Hindlimb muscle (tissue), 1 donor: ENCODE measurements at places on chromosomes 6 and 20.

DNA sequence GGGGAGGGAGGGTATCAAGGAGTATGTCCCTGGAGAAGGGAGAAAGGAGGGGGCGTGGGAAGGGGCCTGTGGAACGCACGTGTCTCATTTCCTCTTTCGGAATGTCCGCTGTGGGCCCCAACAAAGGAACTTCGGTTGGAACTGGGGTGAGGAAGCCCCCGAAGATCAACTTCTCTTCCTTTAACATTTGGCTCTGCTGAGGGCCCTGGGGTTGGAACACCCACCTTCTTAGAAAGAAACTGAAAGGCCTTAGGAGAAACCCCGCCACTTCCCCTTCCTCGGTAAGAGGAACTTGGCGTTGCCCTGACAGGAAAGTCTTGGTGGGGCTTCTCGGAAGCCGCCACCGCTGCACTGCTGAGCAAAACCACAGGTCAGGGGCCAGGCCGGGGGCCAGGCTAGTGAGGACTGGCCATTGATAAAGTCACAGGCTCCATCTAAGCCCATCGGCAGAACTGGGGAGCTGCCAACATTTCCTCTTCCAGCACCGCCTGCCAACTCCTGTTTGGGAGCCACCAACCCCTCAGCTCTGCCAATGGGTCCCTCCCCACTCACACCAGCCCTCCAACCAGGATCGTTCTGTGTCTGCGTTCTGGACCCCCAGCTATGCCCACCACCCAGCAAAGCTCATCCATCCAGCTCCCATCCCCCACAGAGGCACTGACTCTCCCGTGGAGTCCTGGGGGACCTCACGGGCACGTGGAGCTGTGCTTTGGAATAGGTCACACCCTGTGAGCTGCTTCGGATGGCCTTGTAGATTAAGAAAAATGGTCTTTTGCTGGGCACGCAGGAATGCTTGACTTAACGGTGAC, 44.8 kb downstream of the FGD2 start:
- no peak for DNase-seq

DNA sequence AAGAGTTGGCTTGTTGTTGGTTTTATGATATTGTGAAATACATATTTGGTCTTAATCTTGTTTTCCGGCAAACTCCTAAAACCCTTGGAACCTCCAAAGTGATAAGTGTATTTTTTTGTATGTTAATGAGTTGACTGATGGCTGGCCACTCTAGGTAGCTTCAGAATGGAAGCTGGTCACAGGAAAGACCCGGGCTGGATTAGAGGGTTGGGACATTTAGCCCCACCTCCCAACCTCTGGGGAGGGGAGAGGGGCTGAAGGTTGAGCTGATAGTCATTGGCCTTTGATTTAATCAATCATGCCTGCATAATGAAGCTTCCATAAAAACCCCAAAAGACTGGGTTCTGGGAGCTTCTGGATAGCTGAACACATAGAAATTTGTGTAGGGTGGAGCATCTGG, 42.7 kb downstream of the SASH1 start:
- no peak for DNase-seq

DNA sequence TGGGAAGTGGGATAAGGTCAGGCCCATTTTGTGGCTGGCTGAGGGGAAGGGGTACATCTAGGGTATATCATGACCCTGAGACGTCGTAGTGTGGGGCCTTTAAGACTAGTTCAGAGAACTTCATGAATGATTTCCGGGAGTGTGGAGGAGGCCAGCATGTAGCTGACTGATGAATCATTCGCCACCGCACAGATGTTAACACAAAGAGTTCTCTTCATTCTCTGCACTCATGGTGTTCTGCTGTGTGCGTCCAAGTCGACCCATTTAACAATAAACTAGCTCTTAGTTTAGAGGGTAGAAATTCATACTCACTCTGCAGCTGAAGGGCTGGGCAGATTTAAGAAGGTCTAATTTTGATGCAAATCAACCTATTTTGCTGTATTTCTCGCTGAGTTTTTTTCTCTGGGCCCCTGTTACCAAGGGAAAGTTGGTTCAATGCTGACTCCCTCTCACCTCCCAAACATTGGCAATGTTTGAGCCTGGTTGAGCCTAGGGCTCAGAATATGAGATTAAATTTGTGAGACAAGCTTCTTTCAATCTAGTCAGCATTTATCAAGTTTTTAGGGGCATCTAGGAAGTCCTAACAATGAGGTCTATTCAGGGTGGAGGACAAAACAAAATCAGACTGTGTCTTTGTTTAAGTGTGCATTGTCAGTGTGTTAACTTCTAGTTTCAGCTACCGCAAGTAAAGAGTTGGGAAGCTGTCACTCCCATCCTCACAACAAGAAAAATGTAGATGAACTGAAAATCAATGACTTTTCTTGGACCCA, 106.8 kb upstream of the CBLN4 start:
- DNase-seq, result no peak

DNA sequence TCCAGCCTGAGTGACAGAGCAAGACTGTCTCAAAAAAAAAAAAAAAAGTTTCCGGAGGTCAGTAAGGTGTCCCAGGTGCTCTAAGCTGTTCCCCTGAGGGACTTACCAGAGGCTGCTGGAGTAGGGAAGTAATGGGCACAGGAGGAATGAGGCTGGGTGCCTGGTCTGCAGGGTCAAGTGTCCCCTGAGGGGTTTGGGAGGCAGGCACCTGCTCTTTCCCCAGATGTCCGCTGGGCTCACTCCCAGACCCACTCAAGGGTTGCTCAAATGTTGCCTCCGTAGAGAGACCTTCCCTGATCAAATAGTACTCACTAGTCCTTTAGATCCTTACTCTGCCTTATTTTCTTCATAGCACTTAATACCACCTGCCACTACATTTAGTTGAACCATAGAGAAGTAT, 5.4 kb upstream of the MAPK13 start:
- no peak for DNase-seq

- DNase-seq, result no peak
Observed at GRCh38 chr6:91864911-91865310, 1278.0 kb upstream of the MAP3K7 start.

DNA sequence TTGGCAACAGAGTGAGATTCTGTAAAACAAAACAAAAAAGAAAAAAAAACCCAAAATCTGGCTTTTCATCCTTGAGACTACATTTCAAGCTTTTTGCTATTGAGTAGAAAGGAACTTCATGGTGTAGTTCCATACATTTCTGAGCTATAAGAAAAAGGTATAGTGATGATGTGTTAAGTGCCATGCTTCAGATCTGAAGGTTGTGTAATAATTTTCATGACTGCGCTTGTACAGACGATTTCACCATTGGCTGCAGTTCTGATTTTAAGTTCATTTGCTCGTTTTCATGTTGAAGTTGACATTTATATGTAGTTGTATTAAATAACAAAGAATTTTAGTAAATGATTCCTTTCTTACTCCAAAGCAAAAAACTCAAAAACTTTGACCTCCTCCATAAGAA, 247.6 kb downstream of the ARID1B start:
- DNase-seq, result no peak

DNA sequence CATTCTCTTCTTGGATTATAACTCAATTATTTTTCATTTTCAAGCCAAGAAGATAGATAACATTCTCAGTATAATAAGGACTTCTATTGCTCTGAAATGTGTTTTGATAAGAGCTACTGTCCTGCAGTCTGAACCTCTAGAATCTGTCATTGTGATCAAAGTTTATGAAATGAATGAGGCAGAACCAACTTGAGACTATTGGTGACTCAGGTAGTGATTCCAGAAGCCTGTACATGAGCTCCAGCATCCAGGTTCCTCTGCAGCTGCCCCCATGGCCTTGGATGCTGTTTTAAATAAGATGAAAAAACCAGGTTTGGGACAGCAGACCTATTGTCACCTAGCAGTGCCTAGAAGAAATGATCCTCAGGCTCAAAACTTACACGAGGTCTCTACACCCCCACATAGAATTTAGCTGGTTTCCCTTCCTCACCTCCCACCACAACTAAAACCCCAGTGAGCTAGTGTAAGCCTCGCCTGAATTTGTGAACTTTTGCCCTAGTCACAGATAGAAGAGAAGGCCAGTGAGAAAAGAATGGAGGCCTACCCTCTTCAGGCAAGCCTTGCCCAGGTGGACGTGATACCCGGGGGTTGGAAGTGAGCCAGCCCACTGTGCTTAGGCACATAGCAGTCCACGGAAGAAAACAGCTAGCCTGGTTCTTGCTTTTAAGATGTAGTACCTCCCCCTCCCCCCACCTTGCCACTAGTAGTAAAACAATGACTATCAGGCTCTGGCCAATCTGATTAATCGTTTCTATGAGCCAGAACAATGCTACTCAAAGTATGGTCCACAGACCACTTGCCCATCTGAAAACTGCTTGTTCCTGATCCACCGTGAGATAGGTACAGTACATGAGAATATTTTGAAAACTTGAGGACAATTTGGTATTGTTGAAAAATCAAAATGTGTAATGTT, 73.0 kb upstream of the SYNJ2 start:
- DNase-seq, result no peak

- DNase-seq, result peak; percentile 74
Observed at GRCh38 chr6:143673669-143674068, 4.1 kb upstream of the PHACTR2 start.

GRCh38 chr20:2694519-2694918, 1.9 kb downstream of the EBF4 start:
- no peak for DNase-seq

GRCh38 chr20:2840967-2841531, 504 bp downstream of the VPS16 start:
- DNase-seq, result peak; percentile 73
